ENCODE measurements at places on chromosomes 13 and 19.

DNA sequence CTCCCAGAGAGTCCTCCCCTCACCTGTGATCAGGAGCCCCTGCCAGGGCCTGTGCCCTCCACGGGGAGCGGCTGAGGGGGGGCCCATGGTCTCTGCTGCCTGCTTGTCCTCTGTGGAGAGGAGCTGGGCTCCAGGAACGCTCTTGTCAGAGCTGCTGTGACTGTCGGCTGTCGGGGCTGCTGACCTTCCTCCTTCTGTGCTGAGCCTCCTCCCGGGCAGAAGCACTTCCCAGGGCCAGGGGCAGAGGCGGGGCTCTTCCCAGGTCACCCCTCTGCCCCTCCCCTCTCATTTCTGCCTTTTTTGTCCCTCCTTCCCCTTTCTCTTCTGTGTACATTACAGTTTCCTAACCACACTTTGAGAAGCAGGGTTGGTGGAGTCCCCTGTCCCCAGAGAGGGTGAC, at the start of gene CEACAM4:
TSS of gene CEACAM4 (minus strand) at position 198 of the 400 bp plus-strand sequence. CDS start at position 87, 111 bp downstream.
- DNase-seq = no peak

DNA sequence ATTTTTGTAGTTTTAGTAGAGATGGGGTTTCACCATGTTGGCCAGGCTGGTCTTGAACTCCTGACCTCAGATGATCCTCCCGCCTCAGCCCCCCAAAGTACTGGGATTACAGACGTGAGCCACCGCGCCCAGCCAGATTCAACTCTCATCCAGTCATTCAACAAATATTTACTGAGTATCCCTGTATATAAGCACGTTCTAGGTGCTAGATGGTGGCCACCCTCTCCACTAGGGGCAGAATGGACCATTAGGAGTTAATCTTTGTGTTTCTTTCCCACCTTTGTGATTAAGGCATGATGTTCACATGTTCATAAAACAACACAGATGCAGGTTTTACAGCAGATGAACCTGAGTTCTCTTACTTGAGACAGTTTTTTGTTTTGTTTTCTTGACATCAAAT, 7.3 kb downstream of the SHKBP1 start:
- no peak for DNase-seq

DNA sequence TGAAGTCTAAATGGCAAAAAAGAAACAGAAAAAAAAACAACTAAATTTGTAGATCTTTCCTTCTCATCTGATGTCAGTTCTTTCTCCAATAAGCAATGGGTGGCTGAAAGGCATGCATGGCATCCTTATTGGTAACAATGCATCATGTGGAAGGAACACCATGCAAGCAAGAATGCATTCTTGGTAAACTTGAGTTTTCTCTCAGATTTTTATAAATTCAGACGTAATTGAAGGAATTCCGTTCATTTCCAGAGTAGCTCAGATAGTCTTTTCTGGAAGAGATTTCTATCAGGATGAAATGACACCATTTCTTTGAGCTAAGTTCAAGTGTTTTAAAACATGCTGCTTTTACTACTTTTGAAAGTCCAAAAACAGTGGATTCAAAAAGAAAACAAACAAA, 373.0 kb downstream of the COG6 start:
- DNase-seq = no peak

DNA sequence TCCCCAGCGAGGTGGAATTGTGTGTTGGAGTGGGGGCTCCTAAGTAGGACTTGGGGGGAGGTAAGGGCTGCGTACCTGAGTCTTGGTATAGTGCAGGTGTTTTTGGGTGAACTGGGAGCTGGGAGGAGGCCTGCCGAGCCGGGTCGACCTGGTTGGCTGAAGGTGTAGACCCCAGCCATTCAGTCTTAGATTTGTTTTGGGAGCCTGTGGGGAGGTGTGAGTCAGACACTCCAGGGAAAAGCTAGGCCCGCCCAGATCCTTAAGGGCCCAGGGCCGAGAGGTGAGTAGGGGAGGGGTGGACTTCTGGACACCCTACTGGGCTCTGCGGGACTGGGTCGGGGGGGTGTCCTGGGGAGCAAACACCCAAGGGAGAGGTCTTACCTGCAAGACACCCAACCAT, 935 bp downstream of the CRB3 start:
- no peak for DNase-seq

DNA sequence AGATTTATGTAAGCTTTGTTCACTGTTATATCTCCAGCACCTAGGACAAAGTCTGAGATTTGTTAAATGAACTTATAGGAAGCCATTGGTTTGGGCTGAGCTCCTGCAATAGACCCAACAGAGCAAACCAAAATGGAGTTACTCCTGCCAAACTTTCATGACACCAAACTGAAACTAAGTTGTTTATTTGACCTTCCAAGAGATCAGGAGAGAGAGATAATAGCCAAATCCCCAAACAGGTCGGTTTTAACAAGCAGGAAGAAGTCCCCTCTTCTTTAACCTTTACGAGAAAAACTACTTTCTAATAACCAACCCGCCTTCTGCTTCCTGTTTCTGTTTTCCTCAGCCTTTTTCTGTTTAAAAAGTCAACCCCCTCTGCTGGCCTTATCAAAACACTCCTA, 54.9 kb upstream of the ATP12A start:
- no peak for DNase-seq

GRCh38 chr19:8041531-8041931, 11.0 kb upstream of the CCL25 start:
- DNase-seq = no peak

GRCh38 chr13:30255696-30256095, 51.7 kb downstream of the KATNAL1 start:
- DNase-seq = no peak

GRCh38 chr19:50203281-50204080, at the start of gene MYH14:
Gene MYH14 (plus strand): TSS chr19:50203622. CDS start chr19:50210366, 6,744 bp downstream.
- no peak for DNase-seq

- DNase-seq = peak; percentile 39
Measured at GRCh38 chr13:108322206-108322824, 52.8 kb downstream of the TNFSF13B start.

DNA sequence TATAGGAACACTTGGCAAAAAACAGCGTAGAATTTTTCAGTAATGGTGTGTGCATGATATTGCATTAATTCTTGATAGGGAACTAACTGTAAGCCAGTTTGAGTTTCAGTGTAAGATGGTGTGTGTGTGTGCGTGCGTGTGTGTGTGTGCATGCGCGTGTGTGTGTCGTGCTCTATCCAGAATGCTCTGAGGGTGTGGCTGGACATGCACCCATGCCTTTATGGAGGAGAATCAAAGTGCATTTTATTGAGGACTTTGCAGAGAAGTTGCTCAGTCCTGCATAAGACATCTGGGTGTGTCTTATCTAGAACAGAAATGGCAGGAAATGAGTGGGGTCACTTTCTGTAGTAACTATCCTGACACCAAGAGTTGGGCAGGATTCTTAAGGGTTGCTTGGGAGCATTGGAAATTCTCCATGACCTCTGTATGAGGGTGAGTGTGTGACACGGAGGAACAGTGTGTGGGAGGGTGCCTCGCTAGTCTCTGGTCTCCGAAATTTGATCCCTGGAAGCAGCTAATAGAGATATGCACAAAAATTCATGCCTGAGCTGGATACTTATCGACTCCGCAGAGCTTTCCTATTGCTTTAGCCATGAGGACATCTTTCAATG, 252.2 kb downstream of the TSHZ3 start:
- no peak for DNase-seq

DNA sequence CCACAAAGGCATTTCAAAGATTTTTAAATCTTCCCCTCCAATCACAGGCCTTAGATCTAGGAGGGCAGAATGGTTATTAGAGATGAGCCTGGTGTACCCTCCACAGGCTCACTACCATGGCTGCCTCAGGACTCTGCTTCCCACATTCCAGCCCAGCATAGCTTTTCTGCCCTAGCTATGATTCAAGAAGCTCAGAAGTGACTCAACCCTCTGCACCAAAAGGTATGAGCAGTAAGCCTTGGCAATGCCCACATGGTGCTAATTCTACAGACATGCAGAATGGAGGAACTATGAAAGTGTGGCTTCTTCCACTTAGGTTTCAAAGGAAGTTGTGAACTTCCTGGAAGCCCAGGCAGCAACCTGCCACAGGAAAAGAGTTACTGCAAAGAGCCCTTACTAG, 786.2 kb downstream of the SLITRK6 start:
- DNase-seq = no peak

- no peak for DNase-seq
Measured at GRCh38 chr13:113814435-113814821, 49.4 kb downstream of the GAS6 start.

DNA sequence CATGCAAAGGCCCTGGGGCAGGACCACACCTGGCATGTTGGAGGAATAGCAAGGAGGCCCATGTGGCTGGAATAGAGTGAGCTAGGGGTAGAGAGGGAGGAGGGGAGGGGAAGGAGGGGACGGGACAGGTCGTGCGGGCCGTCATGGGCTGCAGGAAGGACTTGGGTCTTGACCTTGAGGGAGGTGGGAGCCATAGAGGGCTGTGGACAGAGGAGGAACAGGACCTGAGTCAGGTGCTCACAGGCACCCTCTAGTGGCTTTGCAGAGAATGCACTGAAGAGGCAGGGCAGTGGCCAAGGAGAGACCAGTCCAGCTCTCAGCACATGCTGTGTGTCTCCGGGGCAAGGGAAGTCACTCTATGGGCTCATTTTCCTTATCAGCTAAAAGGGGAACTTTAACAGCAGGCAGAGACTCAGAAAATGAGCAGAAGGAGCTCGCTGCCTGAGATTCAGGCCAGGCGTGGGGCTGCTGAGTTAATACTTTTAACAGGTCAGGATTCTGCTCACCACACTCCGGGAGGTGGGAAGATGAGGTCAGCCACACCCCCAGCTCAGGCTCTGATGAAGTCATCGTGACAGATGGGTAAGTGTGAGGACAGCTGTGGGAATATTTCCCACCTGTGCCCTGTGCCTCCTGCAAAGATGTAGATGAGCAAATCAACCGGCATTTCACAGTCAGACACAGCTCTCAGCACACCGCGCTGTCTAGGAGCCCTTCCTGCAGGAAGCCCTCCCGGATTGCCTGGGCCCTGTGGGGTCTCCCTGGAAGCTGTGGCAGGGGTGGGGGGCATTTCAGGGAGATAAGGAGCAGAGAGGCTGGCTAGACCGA, 6.0 kb upstream of the TNFAIP8L1 start:
- DNase-seq = peak; percentile 5

GRCh38 chr13:60431108-60431700, 34.2 kb downstream of the TDRD3 start:
- peak; percentile 60 for DNase-seq

DNA sequence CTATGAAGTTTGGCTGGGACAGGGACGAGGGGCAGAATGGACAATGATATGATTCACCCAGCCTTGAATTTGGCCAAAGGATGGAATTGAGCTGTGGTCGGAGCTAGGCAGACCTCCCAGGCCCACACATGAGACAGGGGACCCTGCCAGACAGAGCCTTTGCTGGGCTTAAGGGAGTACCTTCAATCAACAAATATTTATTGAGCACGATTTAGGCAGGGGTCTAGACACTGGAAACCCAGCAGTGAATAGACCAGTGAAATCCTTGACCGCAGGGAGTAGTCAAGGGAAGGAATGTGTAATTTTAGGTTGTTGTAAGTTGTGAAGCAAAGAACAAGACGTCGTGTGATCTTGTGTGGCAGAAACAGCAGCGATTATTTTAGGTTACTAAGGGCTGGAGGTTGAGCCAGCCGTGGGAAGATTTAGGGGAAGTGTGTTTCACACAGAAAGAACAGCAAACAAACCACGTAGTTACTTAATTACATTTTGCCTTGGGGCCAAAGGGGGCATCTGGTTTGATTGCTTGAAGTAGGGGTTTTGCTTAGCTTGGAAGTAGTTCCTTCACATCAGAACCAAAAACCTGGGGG, 16.9 kb upstream of the AP1M2 start:
- DNase-seq = no peak

DNA sequence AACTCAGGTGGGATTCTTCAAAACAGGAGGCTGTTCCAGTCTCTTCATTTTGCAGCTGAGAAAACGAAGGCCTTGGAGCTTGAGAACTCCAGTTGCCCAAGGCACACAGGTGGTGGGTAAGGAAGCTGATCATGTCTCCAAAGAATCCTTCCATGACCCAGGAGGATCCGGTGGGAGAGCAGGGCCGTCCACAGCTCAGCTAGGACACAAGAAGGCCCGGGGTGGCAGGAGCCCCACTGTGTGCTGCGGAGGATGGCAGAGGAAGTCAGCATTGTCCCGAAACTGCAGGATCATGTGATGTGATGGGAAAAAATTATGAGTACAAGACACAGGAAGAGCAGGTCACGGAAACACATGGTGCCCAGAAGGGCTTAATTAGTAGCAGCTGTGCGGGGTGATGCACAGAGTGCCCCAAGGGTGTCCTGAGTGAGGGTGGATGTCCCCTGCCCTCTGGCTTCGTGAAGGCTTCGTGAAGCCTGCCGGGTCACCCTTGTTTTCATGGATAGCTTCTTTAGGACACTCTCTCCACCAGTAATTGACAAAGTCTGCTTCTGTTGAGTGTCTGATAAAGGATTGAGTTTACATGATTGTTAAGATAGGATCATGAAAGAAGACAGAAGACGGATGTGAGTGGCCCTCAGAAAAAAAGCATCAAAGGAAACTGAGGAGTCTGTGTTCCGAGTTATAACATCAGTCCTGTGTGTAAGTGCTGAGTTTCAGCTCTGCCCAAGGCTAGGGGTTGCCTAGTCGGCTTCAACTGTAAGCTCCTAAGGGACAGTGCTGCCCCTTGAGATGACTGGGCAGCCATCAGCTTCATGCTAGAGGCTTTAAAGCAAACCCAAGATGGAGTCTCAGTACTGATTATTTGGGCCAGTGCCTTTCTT, 33.8 kb upstream of the SACS start:
- no peak for DNase-seq

Data from COR-L47 (cell line).